ENCODE measurements at places on chromosomes 1 and 21.

GRCh38 chr1:25487628-25488027, 55.8 kb upstream of the LDLRAP1 start:
- no peak for DNase-seq

- no peak for DNase-seq
These were observed 7.8 kb upstream of the MUTYH start for GRCh38 chr1:45348020-45348419.

- no peak for DNase-seq
These were observed 172.7 kb downstream of the TRIM33 start for GRCh38 chr1:114338191-114338890.

- no peak for DNase-seq
These were observed 625.2 kb upstream of the NCAM2 start for GRCh38 chr21:20373031-20373430.

GRCh38 chr1:14815175-14815877, 216.8 kb downstream of the KAZN start:
- no peak for DNase-seq

DNA sequence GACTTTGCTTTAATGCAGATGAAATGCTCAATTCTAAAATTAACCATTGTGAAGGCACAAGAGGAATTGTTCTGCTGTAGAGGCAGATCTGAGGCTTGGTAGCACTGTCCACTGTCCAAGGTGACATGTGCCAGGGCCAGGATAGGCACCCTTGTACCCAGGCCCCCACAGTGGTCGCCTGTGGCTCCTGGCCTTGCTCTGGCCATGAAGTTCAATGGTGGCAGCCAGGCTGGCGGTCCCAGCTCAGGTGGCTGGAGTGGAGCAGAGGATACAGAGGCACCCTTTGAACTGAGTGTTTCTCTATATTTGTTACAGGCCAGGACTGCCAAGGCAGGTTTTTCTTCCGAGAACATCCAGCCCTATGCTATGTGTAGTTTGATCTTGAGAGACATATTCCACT, 102.6 kb downstream of the PTGS2 start:
- DNase-seq: no peak

DNA sequence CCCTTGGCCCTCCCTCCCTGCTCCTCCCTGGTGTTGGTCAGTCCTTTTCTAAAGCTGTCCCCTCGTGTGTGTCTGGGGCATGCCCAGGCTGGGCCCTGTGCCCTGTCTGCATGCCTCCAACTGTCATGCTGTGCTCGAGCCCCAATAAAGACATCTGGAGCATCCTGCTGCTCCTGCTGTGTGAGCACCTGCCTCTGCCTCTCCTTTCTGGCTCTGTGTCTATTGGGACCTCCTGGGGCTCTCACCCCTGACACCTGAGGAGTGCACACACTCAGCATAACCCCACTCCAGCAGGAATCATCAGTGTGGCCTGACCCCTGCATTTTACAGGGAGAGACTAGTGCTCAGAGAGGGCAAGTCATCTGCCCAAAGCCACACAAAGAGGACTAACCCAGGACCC, 23.7 kb downstream of the KCNC4 start:
- no peak for DNase-seq

DNA sequence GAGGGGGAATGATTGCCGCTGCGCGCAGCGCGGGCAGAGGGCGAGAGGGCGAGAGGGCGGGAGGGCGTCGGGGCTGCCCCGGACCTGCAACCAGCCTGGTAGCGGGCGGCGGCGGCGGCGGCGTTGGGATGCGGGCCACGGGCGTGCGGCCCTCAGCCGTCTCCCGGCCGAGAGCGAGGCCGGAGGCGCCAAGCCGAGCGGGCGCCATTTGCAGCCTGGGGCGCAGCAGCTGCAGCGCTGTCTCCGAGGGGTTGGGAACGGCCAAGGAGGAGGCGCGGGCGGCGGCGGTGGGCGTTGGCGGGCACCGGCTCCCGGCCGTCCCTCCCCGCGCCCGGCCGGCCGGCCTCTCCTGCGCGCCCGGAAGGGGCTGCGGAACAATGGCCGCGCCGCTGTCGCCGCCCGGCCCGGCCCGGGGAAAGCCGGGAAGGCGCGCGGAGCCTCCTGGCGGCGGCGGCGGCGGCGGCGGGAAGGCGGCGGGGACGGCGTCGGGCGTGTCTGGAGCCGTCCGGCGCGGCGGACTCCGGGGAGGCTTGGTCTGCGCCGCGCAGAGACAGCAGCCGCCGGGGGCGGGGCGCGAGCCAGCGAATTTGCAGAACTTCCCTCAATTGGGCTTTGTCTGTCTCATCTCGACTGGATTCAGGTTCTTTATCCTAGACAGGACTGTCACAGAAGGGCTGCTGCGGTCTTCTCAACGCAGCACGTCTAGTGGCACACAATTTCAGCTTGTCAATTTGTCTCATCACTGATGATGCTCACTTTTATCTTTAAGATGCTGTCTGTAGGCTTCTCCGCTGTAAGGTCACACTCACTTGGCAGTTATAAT, 35.7 kb downstream of the ZBTB8B start:
- DNase-seq: no peak

DNA sequence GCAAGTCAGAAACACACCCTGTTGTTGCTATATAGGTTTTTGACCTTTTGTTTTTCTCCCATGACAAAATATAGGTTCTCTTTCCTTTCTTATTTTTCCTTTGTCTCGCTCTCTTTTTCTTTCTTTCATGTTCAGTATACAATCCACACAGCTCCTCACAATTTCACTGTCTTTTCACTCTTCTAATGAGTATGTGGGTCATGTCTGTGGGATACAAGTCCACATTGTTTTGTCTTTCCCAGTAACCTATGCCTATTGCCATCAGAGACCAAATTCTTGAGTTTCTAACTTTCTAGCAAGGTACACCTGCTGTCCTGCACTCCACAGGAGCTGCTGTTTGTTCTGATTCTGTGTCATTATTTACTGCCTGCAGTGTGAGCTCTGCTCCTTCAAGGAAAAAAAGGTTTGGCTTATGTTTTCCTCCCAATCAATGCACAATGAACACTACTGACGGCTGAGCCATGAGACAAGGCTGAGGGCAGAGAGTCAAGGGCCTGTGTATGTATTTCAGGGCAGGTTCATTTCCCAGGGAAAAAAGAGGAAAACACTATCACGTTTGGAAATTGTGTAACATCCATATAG, 453.8 kb downstream of the NEGR1 start:
- no peak for DNase-seq

DNA sequence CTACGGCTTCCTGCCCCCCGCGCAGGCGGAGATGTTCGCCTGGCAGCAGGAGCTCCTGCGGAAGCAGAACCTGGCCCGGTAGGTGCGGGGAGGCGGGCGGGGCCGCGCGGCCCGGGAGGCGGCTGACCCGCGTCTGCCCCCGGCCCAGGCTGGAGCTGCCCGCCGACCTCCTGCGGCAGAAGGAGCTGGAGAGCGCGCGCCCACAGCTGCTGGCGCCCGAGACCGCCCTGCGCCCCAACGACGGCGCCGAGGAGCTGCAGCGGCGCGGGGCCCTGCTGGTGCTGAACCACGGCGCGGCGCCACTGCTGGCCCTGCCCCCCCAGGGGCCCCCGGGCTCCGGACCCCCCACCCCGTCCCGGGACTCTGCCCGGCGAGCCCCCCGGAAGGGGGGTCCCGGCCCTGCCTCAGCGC, 16.6 kb downstream of the NOC2L start:
- DNase-seq: no peak

- DNase-seq: no peak
These were observed 49.7 kb upstream of the B3GALT5 start for GRCh38 chr21:39562791-39563770.

DNA sequence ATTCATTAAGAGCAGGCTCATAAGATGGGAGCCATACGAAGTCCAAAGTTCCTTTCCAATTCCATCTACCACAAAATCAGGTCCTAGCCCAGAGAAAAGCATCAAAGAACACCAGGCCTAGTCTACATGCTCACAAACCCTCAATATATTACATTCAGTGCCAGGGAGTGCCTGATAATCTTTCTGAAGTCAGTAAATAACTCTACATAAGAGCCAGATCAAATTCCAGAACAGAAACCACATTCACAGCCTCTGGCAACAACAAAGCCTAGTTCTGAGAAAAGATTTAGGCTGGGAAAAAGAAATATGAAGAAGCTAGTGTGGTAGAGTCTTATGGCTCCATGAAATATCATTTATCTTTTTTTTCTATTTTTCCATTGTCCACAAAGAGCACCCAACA, 40.5 kb upstream of the RBBP5 start:
- no peak for DNase-seq

DNA sequence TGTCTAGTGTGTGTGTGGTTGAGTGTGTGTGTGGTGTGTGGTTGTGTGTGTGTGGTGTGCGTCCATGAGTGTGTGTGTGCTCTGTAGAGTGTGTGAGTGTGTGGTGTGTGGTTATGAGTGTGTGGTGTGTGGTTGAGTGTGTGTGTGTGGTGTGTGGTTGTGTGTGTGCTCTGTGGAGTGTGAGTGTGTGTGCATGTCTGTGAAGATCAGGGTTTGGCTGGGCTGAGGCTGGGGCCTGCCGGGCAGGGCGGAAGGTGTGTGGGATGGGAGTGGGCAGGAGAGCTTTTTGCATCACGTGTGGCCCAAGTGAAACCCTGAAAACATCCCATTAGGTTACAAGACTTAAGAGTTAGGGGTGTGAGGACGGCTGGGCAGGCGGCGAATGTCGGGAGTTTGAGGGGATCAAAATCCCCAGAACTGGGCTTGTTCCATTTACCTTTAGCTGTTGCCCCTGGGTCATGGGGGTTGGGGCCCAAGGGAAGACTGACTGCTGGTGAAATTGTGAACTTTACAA, 2.9 kb upstream of the FCMR start:
- DNase-seq: no peak

DNA sequence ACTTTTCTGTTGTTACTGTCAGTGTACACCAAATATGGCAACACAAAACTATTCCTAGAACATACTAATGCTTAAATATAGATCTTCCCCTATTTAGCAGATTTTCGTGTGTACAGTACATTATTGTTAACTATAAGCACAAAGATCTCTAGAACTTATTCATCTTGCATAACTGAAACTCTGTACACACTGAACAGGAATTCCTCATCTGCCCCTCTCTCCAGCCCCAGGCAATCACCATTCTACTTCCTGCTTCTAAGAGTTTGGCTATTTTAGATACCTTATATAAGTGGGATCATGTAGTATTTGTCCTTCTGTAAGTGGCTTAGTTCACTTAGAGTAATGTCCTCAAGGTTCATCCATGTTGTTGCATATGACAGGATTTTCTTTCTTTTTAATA, 4.5 kb upstream of the RGL1 start:
- DNase-seq: no peak

GRCh38 chr1:179966551-179966950, 11.9 kb downstream of the CEP350 start:
- DNase-seq: no peak

- DNase-seq: no peak
These were observed 120.7 kb downstream of the GRIK3 start for GRCh38 chr1:36913484-36914060.

DNA sequence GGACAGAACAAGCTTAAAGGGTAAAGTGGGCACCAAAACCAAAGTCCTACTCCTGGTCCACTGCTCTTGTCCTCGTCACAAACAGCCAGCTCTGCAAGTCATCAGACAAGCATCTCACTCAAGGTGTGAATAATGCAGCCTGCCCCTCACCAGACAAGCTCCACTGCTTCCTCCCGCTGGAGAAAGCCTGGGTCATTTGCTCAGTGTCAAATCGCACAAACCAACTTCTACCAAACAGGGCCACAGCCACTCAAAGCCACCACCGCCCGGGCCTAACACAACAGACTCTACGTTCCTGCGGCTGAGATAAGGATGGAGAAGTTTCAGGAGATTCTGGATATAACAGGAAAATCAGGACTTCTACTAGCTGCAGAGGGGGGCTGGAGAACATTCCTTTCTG, 3.3 kb downstream of the SSBP3 start:
- no peak for DNase-seq

GRCh38 chr1:183620311-183620710, 15.3 kb downstream of the ARPC5 start:
- no peak for DNase-seq

Measured in effector memory CD4-positive, alpha-beta T cell (primary cell).